ENCODE measurements at places on chromosomes 6 and 20.
A peak's percentile ranks its signal among the peaks of the same experiment; 100 is the strongest.

GRCh38 chr20:43536817-43537440 is 21.9 kb upstream of the SGK2 start:
- DNase-seq = no peak

DNA sequence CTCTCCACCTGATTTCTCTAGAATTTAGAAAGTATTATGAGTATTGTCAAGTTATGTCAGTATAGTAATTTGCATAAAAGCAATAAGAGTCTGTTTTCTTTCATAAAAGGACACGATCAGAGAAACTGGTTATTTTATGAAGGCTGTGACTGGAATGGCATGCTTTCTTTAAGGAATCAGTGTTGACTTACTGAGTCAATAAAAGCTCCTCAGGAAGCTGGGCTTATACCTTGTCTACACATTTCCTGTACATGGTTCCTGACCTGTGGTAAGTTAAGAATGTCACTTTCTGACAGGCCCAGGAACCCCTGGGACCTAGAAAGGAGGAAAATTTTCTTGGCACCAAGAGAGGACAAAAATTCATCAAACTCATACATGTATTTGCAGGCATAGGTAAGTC is 1224.0 kb upstream of the ADGRB3 start:
- DNase-seq = no peak

DNA sequence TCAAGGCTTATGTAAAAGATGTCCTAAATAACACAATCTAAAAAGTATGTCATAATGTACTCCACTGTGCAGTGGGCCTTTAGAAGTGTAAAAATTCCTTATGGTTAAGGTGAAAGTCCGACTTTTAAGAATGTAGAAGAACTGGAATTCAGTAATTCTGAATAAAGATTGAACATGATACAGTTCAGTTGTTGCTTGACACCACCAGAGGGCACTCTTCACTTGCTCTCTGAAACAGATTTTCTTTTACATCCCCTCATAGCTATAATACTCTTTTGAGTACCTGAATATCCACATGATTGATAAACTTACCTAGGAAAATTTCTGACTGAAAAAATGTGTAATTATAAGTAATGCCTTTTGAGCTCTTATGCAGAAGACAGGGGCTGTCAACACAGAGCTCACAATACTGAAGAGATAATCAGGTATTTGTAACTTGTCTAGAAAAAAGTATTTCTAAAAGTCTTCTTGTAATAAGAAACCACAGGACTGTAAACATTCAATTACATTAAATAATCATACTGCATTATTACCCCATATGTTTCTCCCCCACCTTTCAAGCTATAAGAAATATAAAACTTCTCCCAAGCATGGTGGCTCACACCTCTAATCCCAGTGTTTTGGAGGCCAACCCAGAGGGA is 92.1 kb downstream of the POPDC3 start:
- peak; percentile 63 for DNase-seq

DNA sequence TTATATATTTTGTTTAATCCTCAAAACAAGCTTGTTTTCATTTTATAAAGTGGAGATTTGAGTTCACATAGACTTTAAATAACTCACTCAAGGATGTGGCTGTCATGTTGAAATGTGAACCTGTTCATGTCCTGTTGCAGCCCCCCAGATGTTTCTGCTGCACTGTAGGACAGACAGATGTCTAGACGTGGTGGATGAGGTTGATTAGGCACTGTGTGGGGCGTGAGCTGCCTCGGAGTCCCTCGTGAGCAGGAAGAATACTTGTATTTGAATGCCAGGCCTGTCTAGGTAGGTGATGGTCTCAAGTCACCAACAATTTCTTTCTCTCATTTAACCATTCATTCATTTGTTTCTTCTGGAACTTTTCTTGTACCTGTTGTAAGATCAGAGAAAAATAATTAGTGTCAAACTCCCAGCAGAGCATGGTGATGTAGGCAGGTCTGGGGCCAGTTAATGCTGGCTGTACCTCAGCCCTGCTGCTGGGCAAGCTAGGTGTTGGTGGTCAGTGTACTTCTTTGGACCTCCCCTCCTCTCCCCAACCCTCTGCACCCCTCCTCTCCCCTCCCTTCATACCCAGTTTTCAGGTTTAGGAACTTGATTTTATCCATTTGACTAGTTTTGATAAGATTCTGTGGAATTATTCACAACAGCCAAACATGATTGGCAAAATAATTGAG is 34.0 kb downstream of the AFDN start:
- DNase-seq = no peak

GRCh38 chr20:18256440-18257090 is 31.8 kb upstream of the ZNF133 start:
- DNase-seq = no peak

DNA sequence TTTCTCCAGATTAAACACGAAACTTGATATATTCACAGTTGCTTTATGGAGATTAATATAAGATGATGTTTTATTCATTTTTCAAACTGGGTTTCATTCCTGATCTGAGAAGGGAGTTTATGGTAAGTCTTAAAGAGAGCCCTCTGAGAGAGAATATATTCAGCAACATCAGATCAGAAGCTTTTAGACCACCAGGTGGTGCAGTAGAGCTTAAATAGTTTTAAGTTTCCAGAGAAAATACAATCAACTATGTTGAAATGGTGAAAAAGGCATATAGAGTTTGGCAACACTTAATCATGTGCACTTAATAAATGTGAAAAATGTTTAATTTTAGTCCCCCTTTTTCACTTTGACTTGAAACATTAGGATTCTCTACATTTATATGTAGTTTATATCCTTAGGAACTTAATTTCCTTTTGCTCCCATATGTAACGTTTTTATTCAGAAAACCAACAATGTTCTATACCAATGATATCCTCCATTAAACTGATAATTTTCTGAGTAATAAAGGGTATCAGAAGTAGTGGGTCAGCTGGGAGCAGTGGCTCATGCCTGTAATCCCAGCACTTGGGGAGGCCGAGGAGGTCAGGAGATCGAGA is 86.4 kb upstream of the CLDN20 start:
- peak; percentile 59 for DNase-seq

DNA sequence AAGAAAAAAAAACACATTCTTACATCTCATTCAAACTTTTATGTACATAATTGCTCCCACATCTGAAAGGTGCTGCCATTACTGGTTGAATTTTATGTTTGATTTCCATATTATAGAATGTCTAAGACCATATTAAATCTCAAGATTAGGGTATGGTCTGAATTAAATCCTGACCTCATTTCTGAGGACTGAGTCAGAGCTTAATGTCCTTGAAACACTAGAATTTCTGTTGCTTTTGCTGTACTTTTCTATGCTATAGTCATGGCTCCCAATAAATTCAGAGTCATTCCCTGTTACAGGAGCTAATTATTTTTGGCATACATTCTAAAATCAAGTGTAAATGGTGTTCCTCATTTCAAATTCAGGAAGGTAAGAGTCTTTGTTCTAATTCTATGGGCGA is 285.3 kb upstream of the MANEA start:
- no peak for DNase-seq
